ENCODE measurements at places on chromosomes 5 and 9.

DNA sequence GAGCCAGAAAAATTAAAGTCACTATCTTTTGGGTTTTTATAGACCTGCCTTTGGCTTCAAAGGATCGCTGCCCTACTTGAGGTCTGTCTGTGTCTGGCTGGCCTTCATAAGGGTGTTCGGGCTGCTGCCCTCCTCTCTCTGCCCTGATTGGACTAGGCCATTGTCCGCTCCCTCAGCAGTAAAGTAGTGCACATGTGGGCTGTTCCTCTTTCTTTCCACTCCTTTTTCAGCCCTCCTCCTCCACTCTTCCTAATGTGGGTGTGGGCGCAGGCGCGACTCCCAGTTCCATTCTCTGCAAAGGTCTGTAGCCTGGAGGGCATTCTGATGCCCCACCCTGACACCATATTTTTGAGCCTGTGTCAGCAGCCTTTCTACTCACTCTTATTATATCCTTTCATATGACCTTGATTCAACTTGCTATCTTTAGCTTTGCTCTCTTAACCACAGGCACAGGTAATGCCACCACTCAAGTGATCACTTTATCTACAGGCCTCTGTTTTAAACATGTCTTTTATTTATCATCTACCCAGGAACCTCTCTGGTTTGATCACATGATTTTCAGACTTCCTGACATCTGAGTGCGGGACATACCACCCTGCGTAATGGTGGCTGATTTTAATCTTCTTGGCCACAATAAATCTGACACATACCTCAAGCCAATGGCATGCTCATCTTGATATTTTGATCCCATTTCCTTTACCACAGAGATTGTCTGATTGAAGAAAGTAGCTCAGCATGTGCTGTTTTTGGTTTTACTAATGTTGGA, 144.5 kb downstream of the AOPEP start:
- DNase-seq, result no peak

DNA sequence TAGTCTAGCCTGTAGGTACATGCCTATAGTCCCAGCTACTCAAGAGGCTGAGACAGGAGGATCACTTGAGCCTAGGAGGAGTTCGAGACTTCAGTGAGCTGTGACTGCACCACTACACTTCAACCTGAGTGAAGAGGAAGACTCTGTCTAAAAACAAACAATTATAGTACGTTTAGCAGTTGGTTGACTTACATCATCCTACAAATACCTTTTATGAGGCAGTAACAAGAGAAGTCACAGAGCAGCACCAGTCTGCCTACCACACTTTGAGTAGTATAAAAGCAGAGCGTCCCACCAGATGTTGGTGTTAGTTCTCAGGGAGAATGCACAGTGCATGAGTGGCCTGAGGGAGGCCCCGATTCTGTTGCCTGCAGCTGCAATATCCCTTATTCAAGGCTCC, 16.1 kb downstream of the ZFR start:
- DNase-seq, result no peak

DNA sequence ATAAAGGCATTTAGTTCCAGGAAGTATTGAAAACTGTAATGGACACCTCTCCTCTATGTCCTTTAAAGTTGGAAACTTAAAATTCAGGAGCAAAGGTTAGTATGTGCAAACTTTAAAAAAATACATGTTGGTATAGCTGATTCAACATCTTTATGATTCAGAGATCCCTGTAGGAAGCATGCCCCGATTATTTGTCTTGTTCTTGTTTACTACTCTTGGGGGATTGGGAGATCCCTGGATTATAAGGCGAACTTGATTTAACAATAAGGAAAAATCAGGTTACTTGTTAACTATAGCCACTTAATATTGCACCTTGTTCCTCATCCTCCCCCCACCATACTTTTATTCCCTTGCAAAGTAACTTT, 1.7 kb downstream of the F2RL1 start:
- DNase-seq, result no peak

DNA sequence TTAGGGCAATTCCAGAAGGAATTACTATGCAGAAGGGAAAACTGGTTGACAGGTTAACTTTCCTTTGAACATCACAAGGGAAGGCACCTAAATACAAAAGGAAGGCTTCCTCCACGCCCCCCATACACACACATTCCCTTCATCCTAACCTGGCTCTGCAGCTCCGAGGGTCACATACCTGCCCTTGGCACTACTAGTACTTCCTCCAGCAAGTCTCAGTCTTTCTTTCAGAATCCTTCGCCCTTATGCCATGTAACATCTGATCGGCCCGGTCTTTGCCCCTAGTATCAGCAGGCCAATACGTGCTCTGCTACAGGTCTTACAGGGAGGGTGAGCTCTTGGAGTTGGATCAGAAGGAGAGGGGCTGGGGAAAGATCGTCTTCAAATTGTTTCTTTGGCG, 1.6 kb upstream of the MARCHF6 start:
- no peak for DNase-seq

- no peak for DNase-seq
Observed at GRCh38 chr5:18018472-18018871, 384.2 kb downstream of the TAF11L14 start.

DNA sequence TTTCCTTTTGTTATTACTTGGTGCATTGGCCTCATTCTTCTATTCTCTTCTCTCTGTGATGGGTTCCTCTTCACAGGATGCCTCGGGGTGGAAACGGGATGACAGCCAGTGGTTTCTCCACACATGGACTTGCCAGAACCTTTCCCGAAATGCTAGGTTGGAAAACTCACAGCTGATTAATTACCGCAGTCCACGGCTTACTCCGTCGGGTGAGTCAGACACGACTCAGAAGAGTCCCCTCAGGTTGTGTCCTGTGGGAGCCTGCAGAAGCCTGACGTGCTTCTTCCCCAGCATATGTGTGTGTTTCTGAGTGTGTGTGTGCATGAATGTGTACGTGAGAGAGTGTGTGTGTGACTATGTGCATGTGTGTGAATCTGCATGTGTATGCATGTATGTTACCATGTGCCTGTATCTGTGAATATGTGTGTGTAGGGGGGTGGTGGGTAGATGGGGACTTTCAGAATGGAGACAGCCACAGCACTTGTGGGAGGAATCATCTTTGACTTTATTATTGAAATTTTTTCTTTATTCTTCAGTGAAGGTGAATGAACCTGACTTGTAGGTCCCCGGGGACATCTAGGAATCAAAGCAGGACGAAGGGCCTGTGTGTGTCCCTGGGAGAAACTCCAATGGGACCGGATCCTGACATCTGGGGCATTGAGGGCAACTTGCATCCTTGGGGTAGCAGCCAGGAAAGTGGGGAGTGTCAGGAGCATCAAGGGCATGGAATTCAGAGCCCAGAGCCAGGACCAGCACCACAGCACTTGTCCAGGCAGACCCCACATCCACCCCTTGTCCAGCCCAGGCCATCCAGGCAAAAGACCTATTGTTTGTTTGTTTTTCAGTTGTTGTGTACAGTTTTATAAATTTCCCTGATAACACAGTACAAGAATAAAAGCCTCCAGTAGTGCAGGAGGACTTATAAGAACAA, 21.9 kb upstream of the MED10 start:
- no peak for DNase-seq
